ENCODE measurements at places on chromosomes 7 and 10.

DNA sequence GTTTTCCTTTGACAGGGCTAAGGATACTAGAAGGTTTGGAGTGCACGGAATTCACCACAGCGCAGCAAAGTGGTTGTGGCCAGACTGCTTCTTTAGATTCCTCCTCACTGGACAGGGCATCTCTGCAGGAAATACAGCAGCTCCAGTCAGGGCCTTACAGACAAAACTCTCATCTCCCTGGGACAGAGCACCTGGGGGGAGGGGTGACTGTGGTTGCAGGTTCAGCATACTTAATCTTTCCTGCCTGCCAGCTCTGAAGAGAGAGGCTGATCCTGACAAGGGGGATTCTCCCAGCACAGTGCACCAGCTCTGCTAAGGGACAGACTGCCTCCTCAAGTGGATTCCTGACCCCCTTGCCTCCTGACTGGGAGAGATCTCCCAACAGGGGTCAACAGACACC lies 1257.9 kb downstream of the NXPH1 start:
- DNase-seq = no peak

GRCh38 chr10:43012578-43012977 lies 64.3 kb upstream of the RET start:
- DNase-seq = no peak

- no peak for DNase-seq
Observed at GRCh38 chr7:51288896-51289622, 27.6 kb downstream of the COBL start.

DNA sequence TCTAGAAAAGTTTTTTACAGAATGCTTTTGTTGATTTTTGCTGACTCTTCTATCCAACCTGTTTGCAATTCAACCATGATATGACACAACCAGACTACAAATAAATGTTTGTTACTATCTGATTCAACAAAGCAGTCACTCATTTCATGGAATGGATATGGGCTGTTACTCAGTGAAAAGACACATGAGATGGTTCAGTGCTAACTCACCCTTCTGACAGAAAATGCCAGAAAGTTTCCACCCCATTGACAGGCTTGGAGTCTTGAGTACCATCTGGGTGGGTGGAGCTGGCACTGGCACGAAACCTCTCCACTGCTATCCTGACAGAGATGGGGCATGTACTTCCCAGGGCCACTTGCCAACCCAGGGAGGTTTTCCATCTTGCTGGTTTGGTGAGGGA lies 39.5 kb downstream of the RBM28 start:
- DNase-seq = no peak

DNA sequence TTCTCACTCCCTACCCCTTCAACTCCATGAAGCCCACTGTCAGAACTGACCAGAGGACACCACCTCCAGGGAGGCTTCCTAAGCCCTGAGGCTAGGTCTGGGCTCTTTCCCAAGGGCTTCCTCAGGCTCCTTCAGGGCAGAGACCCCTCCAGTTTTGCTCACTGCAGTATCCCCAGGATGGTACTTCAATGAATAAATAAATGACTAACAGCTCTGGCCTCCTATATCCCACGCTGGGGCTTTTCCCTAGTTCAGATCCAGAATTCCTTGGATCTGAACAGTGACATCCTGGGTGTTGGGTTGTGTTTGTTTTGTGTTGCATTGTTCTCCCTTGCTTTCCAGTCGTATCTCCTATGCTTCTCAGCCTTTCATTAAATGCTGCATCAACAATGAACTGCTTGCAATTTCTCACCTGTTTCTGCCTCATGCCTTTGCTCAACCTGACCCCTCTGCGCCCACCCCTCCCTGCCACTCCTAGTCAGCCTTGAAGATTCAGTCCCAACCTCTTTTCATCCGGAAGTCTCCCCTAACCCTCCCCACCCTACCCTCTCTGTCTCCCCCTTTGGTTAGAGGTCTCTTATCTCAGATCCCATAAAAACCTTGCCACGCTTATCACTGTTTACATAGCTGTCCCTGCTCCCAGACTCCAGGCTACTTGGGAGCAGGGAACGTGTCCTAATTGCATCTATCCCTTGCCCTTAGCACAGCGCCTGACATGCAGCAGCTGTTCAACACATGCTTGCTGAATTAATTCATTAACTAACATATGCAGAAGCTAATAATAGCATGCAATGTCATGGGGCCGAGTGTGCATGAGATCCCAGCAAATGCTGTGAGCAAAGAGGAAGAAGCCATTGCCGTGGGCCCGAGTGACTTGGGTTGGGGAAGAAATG lies 41.7 kb downstream of the PPP1R3C start:
- no peak for DNase-seq

- DNase-seq = no peak
Observed at GRCh38 chr7:107002529-107002998, 41.9 kb upstream of the PRKAR2B start.

- peak; percentile 89 for DNase-seq
Observed at GRCh38 chr7:122884186-122884585, 2.1 kb downstream of the CADPS2 start.

DNA sequence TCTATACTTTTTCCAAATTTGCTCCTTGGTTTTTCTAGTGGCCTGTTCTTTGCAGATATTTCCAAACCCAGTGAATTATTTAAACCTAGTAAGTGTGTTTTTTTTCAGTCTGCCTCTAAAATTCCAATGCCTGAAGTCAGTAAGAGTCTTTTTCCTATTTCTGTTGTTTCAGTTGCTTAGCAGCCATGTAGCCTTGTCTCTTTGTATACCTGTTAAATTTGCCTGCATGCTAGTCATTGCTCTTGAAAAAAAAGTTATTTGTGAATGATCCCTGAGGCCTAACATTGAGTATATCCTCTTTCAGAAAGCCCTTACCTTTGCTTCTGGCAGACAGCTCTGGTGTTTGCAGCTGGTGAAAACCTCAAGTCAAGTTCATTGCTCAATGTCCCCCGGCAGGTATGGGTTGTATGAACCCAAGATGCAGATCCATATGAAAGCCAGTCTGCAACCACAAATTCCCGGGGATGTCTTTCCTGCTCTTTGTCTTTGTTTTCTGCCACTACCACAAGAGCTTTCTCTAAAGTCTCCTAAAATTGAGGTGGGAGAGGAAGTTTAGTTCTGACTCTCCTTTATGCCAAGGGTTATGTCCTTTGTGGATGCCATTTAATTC lies 35.7 kb downstream of the CH25H start:
- no peak for DNase-seq

- no peak for DNase-seq
Observed at GRCh38 chr10:6751363-6751762, 171.3 kb upstream of the PRKCQ start.

DNA sequence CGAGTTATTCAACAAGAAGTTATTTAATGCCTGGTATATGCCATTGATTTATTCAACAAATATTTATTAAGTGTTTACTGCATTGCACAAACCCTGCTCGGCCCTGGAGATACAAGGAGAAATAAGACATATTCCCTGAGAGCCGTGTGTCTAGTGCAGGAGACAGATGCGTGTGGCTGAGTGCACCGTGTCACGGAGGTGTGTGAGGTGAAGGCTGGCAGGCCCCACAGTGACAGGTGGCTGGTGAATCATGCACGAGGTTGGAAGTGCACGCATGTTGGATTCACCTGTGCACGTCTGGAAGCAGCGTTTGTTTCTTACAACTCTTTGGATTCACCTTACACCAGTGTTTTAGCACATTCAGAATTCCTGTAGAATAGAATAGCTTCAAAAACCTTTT lies 136.6 kb upstream of the SHH start:
- no peak for DNase-seq

GRCh38 chr10:16770670-16771069 lies 46.6 kb downstream of the RSU1 start:
- DNase-seq = no peak

- no peak for DNase-seq
Observed at GRCh38 chr10:110643035-110643652, 992 bp upstream of the RBM20 start.

DNA sequence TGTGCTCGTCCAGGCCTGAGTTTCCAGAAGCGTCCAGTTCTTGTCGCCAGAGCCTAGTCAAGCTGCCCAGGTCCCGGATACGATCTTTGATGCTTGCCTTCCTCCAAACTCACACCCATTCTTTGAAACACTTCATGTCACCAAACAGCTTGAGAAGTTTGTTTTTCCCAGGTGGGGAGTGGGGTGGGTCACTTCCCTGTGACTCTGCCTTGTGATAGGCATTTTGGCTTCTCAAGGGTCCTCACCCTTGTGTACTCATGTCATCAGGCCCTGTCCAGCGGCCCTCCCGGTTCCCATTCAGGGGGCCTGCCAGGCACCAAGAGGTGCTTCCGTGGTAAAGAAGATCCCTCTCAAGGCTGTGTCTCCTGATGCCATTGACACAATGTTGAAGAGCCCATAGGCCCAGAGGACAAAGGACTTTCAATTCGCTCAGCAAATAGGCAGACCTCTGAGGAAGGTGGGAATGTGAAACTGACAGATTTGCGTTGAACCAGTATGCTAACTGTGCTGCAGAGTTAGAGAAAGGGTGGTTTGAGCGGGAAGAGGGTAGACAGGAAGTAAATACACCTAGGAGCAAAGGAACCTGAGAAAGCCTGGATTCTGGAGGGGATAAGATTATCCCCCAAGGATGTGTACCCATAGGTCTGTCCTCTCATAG lies 24.7 kb upstream of the SFTPA1 start:
- DNase-seq = no peak

DNA sequence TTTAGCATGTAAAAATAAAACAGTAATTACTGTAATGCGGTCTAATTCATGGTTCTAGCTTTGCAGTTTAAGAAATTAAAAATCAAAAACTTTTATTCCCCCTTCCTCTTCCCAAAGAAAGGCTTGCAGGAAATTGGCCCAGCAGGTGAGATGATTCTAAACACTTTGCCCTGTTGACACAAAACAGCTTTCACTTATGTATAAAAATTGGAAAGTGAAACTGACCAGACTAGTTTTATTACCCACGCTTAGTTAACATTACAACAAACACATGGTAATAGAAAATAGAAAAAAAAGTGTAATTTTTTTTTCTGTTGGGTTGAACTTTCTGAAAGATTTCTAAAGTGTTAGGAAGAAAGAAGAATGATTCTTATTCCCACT lies 1.2 kb upstream of the CCDC6 start:
- no peak for DNase-seq

- DNase-seq = no peak
Observed at GRCh38 chr7:111561654-111561903, 713 bp downstream of the IMMP2L start.

GRCh38 chr10:95513941-95514392 lies 47.2 kb downstream of the SORBS1 start:
- no peak for DNase-seq

GRCh38 chr10:104253106-104253505 lies 1.6 kb upstream of the GSTO1 start:
- no peak for DNase-seq

GRCh38 chr7:127730658-127731276 lies 78.8 kb downstream of the SND1 start:
- no peak for DNase-seq

- DNase-seq = no peak
Observed at GRCh38 chr7:45623740-45624391, 49.7 kb downstream of the ADCY1 start.

- DNase-seq = no peak
Observed at GRCh38 chr10:52030051-52030790, 283.9 kb upstream of the DKK1 start.

- DNase-seq = no peak
Observed at GRCh38 chr10:126133082-126133620, 236.8 kb downstream of the FANK1 start.

DNA sequence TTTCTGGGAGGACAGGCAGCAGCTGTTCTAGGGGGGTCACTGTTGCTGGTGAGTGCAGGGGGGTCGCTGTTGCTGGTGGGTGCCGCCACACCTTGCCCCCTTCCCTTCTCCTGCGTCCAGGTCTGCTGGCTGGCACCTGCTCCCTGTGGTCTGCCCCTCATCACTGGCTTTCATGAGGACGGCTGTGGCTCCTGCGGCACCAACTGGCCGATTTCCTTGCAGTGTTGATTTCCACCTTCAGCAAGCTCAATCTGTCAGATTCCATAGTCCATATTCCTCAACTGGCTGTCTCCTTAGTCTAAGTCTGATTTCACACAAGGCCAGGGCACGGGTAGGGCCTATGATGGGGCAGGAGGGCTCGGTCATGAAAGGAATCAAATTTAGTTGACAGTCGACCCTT lies 23.4 kb upstream of the GRB10 start:
- DNase-seq = no peak

- DNase-seq = no peak
Observed at GRCh38 chr10:12394241-12395033, 45.1 kb downstream of the CAMK1D start.

DNA sequence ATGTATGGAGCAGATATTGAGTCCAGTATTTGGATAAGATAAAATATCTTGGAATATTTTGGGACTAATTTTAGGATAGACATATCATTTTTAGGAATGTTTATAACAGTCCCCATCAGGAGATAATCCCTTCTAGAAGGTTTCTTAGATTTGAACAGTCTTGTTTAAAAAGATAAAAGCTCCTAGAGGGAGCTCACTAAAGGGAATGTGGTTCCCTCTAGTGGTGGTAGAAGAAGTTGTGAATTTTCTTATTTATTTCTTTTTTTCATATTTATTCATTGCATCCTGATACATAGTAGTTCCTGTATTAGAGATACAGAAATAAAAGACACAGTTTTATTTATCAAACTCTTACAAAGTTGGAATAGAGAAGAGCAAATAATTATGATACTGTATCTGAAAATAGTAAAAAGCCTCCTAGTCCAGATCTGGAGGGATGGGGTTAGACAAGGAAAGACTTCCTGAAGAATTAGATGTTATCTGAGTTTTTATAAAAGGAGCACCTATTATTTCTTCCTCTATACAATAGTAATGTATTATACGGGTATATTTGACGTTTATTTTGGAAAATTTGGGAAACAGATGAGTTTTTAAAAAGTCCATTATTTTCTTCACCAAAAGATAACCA lies 24.5 kb upstream of the KLF14 start:
- DNase-seq = peak; percentile 40

GRCh38 chr7:20785157-20786048 lies 1.3 kb downstream of the SP8 start:
- DNase-seq = no peak

- DNase-seq = no peak
Observed at GRCh38 chr10:110864662-110865140, 7.0 kb upstream of the PDCD4 start.

GRCh38 chr10:6300106-6300783 lies 97.5 kb downstream of the PFKFB3 start:
- no peak for DNase-seq

- no peak for DNase-seq
Observed at GRCh38 chr10:131544495-131544894, 233.0 kb upstream of the TCERG1L start.

DNA sequence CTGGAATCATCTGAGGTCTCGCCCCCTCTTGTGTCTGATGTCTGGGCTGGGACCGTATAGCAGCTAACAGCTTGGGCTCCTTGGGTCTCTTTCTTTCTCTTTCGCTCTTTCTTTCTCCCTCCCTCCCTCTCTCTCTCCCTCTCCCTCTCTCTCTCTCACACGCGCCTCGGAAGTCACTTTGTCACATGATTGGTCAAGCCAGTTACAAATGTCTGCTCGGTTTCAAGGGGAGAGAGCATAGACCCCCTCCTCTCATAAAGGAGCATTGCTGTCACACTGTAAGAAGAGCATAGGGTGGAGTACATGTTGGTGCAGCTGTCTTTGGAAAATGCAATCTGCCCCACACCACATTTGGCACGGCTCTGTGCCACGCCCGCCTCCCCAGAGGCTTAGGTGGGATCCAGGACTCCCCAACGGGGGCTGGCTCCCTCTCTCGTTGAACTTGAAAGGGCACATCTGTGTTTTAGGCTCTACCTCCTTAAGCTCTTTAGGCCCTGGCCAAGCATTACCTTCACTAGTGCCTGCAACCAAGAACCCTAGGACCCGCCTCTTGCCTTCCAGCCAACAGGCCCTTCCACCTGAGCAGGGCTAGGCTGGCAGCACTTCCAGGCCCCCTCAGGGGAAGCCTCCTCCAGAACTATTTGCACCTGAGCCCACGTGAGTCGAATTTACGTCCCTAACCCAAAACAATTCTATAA lies 61.9 kb upstream of the CACUL1 start:
- DNase-seq = no peak
